ENCODE measurements at places on chromosomes 11 and 22.

- no peak for DNase-seq
These were observed 217.0 kb downstream of the DYNC2H1 start for GRCh38 chr11:103326070-103326794.

DNA sequence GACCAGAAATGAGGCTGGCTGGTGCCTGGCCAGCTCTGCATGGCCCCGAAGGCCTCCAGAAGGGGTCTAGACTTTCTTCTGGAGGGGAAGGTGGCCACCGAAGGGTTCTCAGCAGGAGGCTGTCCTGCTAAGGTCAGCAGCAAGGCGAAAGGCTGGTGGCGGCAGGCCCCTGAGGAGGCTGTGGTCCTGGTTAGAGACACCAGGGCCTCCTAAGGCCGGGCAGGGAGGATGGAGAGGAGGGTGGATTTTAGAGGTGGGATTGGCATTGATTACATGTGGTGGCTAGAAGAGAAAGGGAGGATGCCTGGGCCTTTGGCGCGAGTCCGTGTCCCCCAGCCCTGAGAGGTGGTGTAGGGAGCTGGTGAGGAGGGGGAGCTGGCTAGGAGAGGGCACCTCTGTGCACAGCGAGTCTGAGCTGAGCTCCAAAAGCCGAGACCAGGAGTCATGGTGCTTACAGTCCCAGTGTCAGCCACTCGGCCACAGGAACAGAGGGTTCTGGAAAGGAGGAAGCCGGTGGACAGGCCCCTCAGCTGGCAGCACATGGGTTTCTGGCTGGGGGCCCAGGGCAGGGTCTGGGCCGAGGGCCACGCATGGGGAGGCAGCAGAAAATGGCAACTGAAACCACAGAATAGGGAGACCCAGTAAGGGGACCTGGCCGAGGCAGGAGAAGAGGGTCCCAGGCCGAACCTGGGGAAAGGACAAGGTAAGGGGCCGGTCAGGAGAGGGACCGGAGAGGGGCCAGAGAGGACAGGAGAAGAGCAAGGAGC is 2.5 kb downstream of the FERMT3 start:
- DNase-seq, result peak; percentile 20

GRCh38 chr11:45105233-45105983 is 41.0 kb upstream of the PRDM11 start:
- no peak for DNase-seq

- DNase-seq, result no peak
These were observed 10.2 kb downstream of the SLC35F2 start for GRCh38 chr11:107848345-107848744.

DNA sequence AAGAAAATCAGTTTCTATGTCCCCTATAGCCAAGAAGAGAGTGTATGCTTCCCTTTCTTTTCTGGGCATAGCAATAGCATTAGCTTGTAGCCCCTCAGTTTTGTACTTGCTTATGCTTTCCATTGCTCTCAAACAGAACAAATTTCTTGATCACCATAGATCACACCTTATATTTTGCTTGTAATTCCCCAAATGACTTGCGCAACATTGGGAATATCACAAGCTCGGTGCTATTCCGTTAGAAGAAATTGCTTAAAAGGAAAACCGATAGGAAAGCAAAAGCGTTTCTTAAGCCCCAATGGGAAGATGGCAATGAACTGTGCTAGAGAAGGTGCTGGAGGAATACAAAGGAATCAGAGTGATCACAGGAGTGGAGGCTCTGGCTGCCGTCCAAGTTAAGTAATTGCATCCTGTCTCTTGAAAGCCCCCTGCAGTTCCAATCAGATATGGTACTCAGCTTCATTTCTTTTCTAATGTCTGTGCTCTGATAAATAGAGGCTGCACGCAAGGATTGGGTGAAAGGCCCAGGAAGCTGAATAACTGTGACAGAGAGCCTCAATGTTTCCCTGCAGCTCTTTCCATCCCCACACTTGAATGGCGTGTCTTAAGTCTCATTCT is 182.1 kb upstream of the KIRREL3 start:
- no peak for DNase-seq

- no peak for DNase-seq
These were observed 38.2 kb downstream of the CD6 start for GRCh38 chr11:61009392-61010275.

GRCh38 chr11:75982309-75982708 is 167.3 kb downstream of the UVRAG start:
- no peak for DNase-seq

- no peak for DNase-seq
These were observed 150.3 kb downstream of the LRRC4C start for GRCh38 chr11:41309111-41309522.

Data from caudate nucleus (tissue), 63 donors.